ENCODE measurements at places on chromosomes 2 and 18. TPM values are rescaled to one million over a fixed set of nuclear protein-coding genes. Genes with fewer than 3 reads are reported as not detected.

DNA sequence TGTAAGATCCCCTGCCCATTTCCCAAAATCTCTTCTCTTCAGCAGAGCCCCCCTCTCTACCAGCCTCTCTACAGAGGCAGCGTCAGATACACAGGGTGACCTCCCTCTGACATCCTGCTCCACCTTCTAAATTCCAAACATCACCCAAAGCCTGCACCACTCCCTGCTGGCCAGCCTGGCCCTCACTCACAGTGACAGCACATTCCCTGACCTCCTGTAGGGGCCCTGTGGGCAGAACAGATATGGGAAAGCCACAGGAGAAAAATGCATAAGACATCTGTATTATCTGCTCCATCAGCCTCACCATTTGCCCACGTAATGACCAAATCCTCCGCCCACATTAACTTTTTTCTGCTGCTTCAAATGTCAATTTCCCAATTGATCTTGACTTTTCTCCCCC is 40.6 kb downstream of the TRABD2A start:
- DNase-seq = no peak

DNA sequence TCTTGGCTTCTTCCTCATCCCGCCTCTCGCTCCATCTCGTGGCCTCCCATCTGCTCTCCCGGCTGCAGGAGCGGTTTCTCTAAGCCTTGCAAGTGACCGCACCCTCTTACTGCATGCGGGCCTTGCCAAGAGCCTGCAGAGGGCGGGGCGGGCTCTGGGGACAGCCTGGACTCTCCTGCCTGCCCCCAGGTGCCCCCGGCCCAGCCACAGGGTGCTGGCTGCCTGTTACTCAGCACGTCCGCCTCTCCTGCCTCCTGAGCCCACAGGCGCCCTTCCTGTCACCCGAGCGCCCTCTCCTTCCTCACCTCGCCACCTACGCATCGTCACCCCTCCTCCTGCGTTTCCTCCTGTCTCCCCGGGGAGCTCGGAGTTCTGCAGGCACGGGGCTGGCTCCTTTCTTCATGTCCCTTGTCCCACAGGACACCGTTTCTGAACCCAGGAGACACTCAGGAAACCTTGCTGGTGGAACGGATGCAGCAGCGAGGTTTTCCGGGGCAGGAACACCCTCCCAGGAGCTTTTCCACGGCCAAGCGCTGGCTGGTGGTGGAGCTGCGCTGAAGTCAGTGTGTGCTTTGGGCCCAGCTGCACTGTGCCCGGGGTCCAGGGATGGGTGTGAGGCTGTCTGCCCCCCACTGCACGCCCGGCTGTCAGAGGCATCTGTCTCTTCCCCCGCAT is 28.5 kb downstream of the HPCAL1 start:
- peak; percentile 73 for DNase-seq

DNA sequence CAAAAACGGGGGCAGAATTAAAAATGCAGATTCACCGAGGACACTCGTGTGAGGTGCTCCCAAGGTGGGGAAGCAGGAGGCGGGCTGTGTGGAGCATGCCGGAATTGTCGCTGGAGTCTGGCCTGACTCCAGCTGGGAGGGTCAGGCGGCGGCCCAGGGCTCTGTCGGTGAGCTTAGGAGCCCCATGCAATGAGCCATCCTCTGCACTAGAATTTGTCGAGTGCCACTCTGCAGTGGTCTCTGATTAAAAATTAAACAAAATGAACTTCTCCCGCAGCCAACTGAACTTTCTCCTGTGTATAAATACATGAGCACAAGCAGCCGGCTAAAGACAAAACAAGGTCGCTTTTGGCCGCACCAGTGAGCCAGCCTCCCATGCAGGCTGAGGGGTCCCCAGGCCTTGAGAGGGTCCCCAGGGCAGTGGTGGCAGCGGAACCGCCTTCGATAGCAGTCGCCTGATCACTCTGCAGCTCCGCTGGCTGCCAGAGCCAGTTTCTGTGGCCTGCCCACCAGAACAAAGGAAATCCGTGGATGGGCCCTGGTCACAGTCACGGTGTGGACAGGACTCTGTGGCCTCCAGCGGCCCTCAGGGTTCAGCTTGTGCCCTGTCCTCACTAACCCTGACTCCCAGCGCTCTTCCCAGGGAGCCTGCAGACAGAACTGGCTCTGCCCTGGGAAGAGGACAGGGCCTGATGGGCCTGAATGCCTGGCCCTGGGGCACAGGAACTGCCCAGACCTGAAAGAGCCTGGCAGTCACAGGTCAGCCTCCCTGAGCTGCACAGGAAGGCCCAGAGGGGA is 201.3 kb downstream of the EIPR1 start:
- no peak for DNase-seq

DNA sequence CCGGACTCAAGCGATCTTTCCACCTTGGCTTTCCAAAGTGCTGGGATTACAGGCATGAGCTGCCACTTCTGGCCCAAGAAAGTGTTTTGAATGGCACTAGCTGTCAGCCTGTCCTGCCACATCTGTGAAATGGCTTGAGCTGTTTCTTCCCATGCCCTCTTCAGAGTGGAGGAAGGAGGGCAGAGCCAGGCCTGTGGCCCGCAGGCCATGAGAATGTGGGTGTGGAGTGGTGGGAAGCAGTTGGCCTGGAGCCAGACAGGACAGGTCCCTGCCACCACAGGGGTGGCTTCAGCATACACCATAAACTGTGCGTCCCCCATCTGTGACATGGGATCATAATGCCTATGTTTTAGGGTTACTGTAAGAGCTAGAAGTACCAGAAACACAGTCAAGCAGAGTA is 6.5 kb downstream of the SLC66A3 start:
- DNase-seq = no peak

- no peak for DNase-seq
Measured at GRCh38 chr2:113117541-113118262, 9.7 kb upstream of the IL1RN start.

- DNase-seq = peak; percentile 62
Measured at GRCh38 chr2:160252278-160252887, 52.3 kb upstream of the ITGB6 start.

DNA sequence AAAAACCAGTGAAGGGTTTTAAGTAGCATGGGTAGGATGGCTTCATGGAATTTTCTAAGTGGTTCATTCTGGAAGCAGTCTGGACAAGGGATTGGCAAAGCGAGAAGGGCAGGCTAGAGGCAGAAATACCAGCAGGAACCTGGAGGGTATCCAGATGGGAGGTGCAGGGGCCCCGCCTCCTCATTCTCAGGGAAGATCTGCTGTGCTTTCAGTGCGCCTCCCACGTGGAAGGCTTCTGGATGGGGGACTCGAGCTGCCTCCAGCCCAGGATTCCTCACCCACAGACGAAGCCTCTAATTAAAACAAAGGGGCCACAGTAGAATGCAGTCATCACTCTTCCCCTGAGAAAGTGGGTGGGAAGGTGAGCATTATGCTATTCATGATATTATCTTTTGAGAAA is 79.8 kb downstream of the VSNL1 start:
- peak; percentile 54 for DNase-seq

GRCh38 chr2:71153585-71154224 is 23.3 kb downstream of the MPHOSPH10 start:
- DNase-seq = no peak

- no peak for DNase-seq
Measured at GRCh38 chr2:102366406-102367112, 11.0 kb downstream of the IL18R1 start.

DNA sequence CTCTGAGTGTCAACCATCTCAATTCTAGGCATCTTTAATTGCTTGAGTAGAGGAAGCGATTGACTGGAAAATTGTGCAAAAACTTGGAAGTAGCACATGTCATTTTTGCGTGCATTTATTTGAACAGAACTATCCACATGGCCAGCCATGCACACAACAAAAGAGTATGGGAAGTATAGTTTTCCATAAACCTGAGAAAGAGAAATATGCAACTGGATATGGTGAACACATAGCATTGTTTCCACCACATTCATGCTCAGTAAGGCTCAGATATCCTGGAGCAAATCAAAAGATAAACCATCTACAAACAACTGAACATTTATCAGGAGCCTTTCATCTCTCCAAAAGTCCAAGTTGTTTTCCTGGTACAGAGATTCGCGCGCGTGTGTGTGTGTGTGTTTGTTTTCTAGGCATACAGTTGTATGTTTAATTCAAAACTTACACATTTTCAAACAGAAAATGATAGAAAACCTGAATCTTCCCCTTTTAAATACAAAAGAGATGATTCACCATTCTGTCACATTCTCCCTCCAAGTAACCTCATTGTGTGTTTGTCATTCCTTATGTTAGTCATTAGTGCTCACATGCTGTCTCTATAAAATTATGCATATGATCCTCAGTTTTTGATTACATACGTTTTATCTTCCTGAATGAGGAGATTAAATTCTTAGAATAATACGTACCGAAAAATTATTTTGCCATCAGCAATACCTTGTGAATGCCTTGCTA is 780.4 kb upstream of the NRXN1 start:
- DNase-seq = no peak

GRCh38 chr2:9240745-9241144 is 34.1 kb downstream of the ASAP2 start:
- no peak for DNase-seq

- no peak for DNase-seq
Measured at GRCh38 chr18:49399003-49399402, 61.4 kb downstream of the DYM start.

DNA sequence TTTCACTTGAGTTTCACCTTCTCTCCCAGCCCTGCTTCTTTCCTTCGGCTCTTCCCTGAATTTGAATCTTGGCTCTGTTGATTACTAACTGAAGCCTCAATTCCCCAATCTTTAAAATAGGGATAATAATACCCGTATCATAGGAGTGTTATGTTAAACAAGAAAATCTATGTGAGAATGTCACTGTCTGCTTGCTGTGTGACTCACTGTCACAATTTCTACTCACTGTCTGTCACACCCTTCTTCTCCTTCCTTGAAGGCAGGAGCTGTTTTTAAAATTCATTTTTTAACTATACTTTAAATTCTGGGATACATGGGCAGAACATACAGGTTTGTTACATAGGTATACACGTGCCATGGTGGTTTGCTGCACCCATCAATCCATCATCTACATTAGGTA is 141.6 kb upstream of the CXCR4 start:
- DNase-seq = no peak

- no peak for DNase-seq
Measured at GRCh38 chr18:13494871-13495445, 231.4 kb downstream of the FAM210A start.

GRCh38 chr18:27715751-27716150 is 461.2 kb downstream of the CDH2 start:
- no peak for DNase-seq

DNA sequence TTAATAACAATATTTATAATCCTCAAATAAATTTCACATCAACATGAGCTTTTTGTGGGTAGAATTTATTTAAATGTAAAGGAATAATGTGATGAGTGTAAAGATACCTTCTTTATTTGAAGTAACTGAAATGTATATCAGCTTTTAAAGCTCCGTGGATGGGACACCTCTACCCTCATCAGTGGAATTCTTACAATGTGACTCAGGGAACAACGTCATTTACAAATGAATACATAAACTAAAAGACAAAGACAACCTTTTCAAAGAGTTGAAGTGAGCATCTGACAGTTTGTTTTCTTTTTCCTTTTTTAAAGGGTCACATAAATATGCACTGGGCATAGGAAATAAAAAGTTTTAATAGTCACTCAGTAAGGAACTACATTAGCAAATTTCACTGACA is 1127.0 kb upstream of the CRIM1 start:
- DNase-seq = peak; percentile 2

DNA sequence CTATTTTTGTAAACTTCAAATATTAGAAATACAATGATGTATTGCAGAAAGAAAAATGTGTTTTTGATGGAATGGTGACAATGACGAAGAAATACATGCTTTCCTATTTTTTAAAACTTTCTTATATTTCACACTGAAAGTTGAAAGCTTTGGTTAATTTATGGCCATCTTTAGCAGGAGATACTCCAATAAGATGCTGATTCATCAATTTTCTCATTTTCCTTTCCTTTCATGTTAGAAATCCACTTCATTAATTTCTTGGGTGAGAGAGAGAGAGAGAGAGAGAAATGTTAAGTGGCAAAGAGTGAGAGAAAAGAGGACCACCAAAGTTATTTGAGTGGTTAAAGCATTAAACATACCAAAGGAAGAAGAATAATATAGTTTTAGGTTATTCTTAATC is 28.6 kb upstream of the MAP2 start:
- DNase-seq = no peak

GRCh38 chr2:128445523-128445900 is 126.8 kb upstream of the HS6ST1 start:
- no peak for DNase-seq

- no peak for DNase-seq
Measured at GRCh38 chr2:177767768-177768167, 304.8 kb downstream of the PDE11A start.

DNA sequence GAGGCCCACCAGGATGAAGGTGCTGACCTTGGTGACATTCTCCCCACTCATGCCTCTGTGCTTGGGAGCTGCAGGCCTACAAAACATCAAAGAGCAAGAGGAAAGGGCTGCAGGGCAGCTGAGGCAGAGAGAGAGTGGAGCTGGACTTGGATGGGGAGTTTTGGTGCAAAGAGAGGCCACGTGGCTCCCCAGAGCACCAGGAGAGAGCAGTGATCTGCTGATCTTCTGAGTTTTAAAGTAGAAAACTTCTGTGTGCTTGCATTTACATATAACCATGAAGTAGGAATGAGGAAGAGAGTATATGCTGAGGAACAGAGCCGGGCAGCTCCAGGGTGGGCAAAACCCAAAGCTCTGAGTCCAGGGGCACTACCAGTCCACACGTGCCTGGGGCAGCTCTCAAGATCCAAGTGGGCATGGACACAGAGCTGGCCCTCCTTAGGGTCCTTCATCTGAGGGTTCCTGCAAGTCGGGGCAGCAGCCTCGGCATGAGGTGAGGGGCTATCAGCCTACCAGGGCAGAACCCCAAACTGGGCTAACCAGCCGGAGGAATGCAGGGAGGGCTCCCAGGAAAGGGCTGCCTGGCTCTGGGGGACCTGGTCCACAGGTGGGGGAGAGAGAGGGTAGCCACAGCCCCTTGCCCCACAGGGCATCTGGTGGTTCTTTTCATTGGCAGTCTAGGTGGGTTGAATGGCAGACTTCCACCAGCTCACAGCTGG is at the start of gene OR6B2:
OR6B2 (minus strand) TSS at position 51 of the 716 bp plus-strand sequence; CDS start at position 51, 0 bp downstream.
- no peak for DNase-seq

Gene SGPP2
- not detected for total RNA-seq

Gene LAMA3
- 0.21 TPM for total RNA-seq

Gene POTEI
- 0.07 TPM for total RNA-seq

Gene DPYSL5
- 3.8 TPM for total RNA-seq

Gene ACVR1C
- 1.0 TPM for total RNA-seq

Gene VIT
- not detected for total RNA-seq

Gene KCNS3
- 31.2 TPM for total RNA-seq

Gene CENPA
- total RNA-seq = 34.0 TPM
